ENCODE measurements at places on chromosomes 7 and 10.

DNA sequence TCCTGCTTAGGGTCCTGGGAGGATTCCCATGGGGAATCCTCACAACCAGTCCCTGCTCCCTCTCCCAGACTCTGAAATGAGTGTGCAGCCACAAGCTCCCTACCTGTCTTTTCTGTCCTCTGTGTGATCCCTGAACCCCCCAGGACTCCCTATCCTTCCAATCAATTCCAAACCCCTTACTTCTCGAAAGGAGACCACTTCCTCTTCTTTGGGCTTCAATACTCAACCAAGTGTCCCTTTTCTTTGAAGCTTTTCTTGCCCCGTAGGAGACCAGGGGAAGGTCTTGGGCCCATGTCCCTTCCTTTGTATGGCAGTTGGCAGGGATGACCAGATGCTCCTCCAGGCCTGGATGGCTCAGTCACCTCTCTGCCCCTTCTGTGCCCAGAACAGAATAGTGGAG lies 1.7 kb downstream of the AEBP1 start:
- no peak for DNase-seq

DNA sequence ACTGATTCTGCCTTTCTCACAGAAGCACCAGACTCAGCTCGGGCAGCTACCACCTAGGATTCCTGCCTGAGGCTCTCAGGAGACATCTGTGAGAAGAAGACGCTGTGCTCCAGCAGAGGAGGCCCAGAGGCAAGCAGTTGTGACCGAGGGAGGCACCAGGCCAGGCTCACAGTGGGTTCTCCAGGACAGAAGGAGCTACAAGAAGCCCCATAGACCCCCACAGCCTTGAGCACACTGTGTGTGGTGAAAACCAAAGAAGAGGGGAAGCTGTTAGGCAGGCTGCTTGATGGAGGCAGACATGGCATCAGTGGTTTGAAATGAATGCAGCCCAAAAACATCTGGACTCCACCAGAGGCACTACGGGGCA lies 198.8 kb downstream of the GRID1 start:
- no peak for DNase-seq

- DNase-seq, result no peak
Observed at GRCh38 chr10:47164126-47164799, 135.7 kb upstream of the GDF10 start.

- no peak for DNase-seq
Observed at GRCh38 chr7:100572281-100572948, 1.3 kb downstream of the SAP25 start.

GRCh38 chr7:149133028-149133710 lies 7.0 kb upstream of the ZNF425 start:
- no peak for DNase-seq

GRCh38 chr7:27122077-27122910 lies 8.3 kb downstream of the HOXA4 start:
- no peak for DNase-seq

DNA sequence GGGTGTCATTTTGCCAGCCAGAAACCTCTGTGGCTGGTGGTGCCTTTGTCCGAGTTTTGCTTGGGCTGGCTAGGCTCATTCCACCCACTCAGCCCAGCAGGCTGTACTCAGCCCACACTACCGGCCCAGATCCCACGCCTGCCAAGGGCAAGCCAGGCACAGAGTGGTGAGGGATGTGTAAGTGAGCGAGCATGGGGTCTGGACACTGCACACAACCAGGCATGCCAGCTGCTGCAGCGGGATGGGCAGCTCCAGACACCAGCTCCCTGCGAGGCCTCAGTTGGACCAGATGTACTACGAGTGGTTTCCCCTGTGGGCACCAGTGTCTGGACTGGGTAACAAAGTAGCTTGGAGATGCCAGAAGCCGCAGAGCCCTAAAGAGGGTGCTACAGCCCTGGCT lies 134.2 kb upstream of the C7orf33 start:
- no peak for DNase-seq

DNA sequence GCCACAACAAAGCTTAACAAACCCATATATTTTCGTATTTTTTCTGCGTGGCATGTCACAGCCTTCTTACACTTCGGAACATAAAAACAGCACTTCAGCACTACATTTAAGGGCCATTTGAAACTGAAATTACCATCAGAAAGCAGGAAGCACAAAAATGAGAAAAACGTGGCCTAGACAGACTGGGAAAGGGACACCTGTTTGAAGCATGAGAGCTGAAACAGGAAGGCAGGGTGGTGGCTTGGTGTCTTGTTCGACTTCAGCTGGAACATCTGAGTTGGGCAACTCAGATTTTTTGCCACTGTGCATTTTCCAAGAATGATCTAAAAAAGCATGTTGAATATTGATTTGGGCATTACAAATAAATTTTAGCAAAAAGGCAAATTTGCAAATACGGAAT lies 243.2 kb downstream of the ELMO1 start:
- DNase-seq, result no peak

- no peak for DNase-seq
Observed at GRCh38 chr7:136230210-136230609, 253.1 kb upstream of the MTPN start.

DNA sequence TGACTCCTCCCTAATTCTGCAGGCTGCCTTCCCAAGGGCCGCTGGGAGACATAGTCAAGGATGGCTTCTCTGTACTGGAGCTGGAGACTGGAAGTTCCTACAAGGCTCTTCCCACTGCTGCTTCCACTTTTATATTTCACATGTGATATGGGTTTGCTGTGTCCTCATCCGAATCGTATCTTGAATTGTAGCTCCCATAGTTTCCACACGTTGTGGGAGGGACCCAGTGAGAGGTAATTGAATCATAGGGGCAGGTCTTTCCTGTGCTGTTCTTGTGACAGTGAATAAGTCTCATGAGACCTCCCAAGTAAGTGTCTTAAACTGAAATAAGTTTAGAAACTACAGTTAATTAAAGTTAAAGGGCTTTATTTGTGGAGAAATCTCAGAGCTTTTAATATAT lies 47.0 kb upstream of the BICC1 start:
- no peak for DNase-seq

- DNase-seq, result no peak
Observed at GRCh38 chr7:129386506-129386905, 47.7 kb upstream of the STRIP2 start.

- DNase-seq, result no peak
Observed at GRCh38 chr10:61961278-61961677, 59.8 kb downstream of the ARID5B start.

DNA sequence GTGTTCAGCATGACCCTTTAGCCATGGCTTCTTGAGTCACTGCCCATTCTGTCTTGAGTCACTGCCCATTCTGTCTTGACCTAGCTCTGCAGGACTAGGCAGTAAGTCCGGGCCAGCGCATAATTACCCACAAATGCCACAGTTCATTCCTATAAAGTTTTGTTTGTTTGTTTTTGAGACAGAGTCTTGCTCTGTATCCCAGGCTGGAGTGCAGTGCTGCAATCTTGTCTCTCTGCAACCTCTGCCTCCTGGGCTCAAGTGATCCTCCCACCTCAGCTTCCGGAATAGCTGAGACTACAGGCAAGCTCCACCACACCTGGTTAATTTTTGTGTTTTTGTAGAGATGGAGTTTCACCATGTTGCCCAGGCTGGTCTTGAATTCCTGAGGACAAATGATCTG lies 32.7 kb upstream of the TARP start:
- DNase-seq, result no peak

DNA sequence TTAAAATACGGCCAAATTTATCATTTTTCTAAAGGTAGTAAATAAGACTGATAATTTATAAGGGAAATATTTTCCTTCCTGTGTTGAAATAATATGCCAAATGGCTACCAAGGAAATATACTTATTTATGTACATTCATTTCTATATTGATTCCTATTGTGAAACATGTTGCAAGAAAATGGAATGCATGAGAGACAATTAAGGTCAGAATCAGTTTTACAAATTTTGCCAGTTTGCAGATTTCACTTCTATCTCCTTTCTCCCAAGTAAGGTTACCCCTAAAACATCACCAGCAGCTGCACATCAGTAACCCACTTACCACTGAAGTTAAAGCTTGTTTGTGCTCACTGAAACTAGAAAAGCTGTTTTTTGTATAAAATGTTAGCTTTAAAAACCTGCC lies 19.2 kb upstream of the REEP3 start:
- DNase-seq, result no peak

DNA sequence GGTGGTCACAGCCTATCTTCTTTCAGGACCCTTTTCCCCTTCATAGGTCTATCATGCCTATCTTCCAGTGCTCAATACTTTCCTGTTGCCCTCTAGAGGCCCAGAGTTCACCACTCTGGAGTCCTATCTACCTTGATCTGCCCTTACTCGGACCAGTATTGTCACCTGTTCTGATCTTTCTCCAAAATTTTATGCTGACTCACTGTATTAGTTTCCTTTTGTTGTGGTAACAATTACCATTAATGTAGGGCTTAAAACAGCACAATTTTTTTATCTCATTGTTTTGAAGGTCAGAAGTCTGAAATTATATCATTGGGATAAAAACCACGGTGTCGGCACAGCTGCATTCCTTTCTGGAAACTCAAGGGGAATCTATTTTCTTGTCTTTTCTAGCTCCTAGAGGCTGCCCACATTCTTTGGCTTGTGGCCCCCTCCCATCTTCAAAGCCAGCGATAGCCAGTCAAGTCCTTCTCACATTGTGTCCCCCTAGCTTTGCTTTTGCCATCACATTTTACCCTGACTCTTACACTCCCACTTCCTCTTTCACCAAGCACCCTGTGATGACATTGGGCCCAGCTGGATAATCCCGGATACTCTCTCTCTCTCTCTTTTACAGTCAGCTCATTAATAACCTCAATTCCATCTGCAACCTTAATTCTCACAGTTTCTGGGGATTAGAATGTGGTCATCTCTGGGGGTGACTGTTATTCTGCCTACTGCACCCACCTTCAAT lies 54.6 kb downstream of the TFAM start:
- DNase-seq, result no peak

GRCh38 chr10:110848106-110848505 lies 23.6 kb upstream of the PDCD4 start:
- DNase-seq, result no peak

DNA sequence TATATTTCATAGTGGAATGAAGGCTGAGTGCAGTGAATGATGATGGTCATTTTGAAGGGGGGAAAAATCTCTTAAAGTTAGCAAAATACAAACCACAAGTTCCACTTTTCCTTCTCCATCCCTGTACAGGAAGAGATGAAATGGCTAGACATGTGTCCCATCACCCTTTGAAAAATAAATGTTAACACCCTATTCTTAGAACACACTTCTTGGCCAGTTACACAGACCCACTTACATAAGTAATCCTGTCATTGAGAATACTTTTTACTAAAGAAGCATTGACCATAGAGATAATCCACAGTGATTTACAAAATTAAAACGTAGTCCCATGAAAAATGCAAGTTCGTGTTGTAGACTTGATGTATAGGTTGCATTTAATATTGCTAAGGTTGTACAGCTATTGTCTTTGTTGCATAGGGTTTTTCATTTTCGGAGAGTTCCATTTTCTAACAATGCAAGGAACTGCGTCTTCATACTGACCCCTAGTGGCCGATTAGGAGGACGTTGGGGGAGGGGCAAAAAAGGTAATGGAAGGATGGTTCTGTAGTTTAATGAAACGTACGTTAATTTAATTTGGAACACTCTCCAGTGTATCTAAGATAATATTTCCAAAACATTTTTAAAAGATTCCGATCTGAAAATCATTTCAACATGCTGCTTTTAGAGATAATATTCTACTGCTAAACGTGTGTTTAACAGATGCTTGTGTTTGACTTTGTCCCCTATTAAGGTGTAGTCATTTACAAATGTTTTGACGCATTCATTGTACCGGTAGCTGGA lies 60.9 kb downstream of the ARMC3 start:
- peak; percentile 16 for DNase-seq

DNA sequence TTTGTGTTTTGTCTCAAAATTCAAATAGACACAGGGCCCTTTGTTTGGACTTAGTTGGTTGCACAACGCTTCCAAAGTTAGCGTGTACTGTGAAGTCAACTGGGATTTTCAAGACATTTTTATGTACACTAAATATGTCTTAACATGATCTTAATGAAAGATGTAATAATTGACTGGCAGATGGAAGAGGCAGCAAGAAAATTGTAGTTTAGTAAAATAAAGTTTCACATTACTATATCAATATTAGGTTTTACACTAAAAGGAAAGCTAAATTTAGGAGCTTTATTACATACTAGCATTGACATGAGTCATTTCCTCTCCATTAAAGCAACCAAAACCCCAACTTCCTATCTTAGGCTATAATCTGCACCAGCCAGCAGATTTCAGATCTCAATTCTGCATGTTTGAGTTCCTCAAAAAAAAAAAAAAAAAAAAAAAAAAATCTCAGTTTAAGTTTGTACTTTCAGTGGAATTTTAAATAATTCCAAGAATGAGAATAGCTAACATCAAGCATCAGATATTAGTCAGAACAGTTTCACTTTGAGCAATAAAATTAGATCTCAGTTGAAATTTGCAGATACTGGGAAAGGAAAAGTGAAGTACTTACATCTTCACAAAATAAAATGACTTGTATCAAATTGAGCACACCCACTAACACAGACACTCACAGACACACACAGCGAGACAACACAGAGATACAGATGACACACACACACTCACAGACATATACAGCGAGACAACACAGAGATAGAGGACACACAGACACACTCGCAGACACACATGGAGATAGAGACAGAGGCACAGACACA lies 346.6 kb upstream of the KLF6 start:
- DNase-seq, result no peak
